GM10248 (cell line): ENCODE measurements at places on chromosomes 4 and X.

- no peak for DNase-seq
Measured at GRCh38 chr4:15182600-15183220, 180.4 kb downstream of the CPEB2 start.

GRCh38 chr4:162586266-162586665 lies 422.5 kb upstream of the FSTL5 start:
- DNase-seq: no peak

- DNase-seq: no peak
Measured at GRCh38 chr4:186095406-186095805, 9.1 kb upstream of the FAM149A start.

DNA sequence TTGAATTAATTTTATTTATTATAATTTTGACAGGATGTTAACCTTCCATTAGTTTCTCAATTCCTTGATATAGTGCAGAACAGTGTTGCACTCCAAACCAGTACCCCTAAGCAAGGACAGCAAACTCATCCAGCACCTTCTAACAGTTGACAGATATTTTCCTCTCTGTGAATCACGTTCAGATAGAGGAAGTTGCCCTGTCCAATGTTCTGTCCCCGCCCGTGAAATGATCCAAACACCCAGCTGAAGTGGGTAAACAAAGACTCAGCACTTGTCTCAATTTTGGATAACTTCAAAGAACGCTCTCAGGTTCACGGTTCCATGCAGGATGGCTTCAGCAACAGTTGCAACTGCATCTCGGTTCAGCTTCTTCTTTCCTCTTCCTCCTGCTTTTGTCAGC lies 1240.0 kb upstream of the ADGRL3 start:
- DNase-seq: no peak

DNA sequence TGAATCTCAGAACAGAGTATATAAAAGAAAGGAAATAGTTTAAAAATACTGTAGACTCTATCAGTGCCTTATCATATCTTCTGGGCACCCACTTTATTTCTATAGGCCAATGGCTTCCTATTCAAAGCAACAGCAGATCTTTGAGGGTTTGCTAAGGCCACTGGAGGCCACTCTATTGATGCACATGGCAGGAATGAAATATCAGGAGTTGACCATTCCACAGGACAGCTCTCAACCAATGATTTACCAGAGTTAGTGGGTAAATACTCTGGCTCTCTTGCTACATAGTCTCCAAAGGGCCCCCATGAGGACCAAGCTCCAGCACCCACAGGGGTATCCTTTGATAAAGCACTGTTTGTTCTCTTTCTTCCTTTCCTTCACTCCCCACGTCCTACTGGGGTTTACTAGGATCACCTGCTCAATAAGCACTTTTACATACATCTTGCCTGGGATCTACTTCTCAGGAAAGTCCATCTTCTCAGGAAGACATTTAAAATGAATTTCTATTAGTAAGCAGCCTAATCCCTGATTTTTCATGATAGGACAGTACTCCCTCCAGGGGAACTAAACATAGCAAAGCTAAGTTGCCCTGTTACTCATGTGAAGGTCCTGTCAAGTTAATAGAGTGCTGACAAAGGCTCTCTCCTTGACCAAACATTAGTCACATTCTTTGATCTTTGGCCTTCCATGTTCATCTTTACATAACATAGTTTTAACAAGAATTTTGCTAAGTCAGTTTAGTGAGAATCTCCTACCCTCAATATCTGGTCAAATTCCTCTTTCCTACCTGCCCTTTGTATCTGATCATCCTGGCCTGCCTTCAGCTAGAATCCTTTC lies 459.7 kb downstream of the GRXCR1 start:
- DNase-seq: no peak

DNA sequence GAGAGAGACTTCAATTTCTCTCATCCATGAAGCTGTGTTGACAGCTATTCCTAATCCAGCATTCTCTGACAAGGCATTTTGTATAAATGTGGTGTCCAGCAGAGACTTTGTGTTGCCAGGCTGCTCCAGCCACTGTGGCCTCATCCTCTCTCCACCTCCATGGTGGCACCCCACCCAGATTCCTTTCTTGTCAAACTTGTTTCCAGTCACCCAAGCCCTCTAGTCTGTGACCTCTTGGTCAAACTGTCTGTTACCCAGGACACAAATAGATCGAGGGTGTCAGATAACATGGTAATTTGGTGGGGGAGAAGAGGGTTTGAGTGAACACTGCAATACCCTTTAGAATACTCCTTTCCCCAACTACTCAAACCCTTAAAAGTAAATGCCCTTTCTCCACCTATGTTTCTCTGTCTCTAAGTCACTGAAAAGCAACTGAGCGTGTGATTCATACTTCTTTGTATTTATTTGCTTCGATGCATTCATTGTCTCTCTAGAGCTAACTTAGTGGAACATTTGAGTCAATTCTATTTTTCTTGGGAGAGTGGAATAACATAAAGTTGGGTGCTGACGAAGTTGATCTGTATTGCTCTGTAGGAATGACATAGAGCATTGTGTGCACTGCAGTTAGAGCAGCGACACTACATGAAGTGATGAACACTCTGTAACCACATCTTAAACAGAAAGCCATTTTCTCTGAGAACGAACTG lies 13.7 kb downstream of the PITX2 start:
- no peak for DNase-seq

- DNase-seq: no peak
Measured at GRCh38 chr4:102723511-102723910, 37.3 kb downstream of the MANBA start.

DNA sequence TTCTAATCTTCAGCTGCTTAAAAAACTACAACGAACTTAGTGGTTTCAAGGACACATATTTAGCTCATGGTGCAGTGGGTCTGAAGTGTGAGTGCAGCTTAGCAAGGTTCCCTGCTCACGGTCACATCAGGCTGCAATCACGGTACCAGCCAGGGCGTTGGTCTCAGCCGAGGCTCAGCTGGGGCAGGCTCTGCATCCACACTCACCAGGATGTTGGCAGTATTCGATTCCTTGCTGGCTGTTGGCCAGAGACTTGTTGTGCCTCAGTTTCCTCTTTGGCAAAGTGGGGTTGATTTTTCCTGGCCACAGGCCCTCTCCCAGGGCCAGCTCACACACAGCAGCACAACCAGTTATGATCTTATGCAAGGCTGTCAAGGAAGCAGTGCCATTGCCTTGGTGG lies 61.8 kb downstream of the TRMT44 start:
- no peak for DNase-seq

DNA sequence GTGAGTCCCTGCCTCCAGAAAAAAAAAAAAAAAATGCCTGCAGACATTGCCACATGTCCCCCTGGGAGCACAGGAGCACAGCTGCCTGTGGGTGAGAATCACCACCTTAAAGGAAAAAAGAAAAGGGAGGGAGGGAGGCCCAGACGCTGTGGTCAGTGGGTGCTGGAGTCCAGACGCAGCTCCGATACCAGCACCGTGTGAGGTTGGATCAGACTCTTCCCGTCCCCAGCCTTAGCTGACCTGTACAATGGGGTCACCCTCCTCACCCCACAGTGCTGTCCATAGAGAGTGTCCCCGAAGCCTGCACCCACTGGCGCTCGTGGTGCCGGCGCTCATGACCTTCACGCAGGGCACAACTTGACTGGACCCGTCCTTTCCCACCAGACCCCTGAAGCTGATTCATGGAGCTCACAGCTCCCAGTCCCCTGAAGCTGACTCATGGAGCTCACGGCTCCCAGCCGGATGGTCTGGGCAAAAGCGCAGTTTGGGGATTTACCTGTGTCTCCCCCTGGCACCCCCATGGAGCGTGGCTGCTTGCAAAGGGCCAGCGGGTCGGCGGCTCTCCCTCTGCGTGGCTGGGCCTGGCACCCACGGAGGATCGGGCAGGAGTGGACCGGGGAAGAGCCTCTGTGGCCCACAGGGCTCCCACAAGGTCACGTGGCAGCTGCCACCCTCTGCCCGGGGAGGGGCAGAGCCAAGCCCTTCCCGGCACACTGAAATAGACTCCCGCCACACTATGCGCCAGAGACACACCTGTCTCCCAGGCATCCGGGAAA lies 31.4 kb downstream of the ABLIM2 start:
- DNase-seq: no peak

GRCh38 chr4:124564121-124564520 lies 148.4 kb downstream of the ANKRD50 start:
- no peak for DNase-seq
